Mucosa of descending colon (tissue), 3 donors: ENCODE measurements at places on chromosomes 12 and 14. TPM values are rescaled to one million over a fixed set of nuclear protein-coding genes. Genes with fewer than 3 reads are reported as not detected.
A peak's percentile ranks its signal among the peaks of the same experiment; 100 is the strongest.

GRCh38 chr14:49992448-49992847 is 99.6 kb downstream of the ARF6 start:
- DNase-seq = no peak

DNA sequence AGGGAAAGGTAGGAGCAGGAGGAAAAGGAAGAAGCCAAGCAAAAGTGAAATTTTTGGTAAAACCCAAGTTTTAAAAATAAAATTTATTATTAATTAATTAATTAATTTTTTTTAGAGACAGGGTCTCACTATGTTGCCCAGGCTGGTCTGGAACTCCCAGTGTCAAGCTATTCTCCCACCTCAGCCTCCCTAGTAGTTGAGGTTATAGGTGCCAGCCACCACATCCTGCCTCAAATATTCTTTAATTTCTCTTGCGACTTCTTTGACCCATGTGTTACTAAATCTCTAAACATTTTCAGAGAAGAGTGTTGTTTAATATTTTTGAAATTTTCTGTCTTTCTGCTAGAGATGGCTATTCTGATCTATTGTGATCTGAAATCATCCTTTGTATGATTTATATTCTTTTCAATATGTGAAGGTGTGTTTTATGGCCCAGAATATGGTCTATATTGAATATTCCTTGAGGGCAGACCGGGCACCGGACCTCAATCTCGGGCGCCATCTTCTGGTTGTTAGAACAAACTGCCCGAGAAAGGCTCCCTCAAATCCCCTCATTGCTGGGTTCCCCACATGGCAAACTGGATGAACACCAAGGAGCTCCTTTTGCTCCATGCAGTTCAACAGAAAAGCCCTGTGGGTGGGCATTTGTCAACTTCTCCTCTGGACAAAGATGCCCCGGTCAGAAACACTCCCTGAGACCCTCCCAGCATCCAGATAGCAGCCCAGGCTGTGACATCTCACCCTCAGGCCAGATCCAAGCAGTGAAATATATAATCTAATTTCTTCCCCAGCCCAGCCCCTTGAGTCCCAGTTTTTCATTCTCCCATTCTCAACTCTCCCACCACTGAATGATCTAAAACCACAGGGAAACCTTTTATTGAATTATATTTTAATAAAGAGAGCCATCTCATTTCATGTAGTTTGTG is 110.5 kb downstream of the ASCL4 start:
- DNase-seq = peak; percentile 58

ANO2 gene
- 3.1 TPM for total RNA-seq

DNA sequence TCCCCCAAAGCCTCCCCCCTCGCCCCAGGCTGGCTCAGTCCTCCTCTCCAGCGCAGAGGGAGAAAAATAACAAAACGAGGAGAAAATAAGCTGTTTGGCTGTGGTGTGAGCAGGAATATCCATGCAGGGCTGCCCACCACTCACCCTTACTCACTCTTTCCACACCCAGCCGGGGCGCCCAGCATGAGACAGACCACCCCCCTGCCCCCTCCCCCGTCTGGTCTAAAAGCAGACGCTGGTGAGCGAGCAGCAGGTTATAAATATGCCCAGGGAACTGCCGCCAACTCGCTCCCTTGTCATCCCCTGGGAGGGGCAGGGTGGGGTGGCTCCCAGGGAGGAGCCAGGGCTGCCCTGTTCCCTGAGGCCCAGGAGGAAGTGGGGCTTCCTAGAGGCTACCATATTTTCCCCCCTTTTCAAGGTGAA is 7.4 kb downstream of the WNT1 start:
- peak; percentile 56 for DNase-seq

RNASE3 gene
- total RNA-seq = not detected

GRCh38 chr12:1650260-1650977 is 21.4 kb downstream of the WNT5B start:
- DNase-seq = no peak

DNA sequence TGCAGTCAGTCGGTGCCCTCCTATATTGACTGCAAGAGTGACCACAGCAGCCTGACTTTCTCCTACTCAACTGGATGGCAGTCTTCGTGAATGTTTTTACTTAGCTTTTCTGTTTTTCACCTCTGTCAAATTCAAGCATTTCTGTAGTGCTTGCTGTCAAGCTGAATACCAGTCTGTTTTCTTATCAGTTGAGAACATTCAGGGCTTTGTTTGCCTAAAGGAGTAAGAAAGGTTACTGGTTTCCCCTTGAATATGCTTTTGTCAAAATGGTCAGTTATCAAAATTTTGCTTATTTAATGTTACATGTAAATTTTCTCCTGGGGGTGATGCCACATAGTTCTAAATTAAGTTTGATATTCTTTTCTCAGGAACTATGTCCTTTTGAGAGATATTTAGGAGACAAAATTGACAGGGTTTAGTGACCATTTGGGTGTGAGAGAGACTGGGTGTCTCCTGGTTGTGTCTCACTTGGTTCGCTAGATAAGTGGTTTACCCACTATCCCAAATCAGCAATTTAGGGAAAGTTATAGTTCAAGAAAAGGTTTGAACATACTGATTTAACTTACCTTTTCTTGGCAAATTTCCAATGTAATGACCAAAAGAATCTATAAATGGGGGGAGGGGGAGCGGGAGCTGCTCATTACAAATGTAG is 366.3 kb downstream of the TMTC2 start:
- no peak for DNase-seq

- no peak for DNase-seq
Observed at GRCh38 chr14:102029956-102030355, 56.9 kb downstream of the HSP90AA1 start.

- DNase-seq = no peak
Observed at GRCh38 chr14:96256407-96256806, 397 bp downstream of the BDKRB1 start.

GRCh38 chr12:130480887-130481286 is 143.2 kb downstream of the PIWIL1 start:
- DNase-seq = no peak

- peak; percentile 66 for DNase-seq
Observed at GRCh38 chr14:101542391-101542790, 18.9 kb upstream of the DIO3 start.

GRCh38 chr14:79186523-79186922 is 1016.4 kb downstream of the NRXN3 start:
- no peak for DNase-seq

GRCh38 chr14:26928019-26928418 is 330.2 kb upstream of the NOVA1 start:
- no peak for DNase-seq

SLC38A1 gene
- 157 TPM for total RNA-seq

- DNase-seq = no peak
Observed at GRCh38 chr12:32706335-32707024, 27.4 kb downstream of the DNM1L start.

ACOT6 gene
- total RNA-seq = not detected

FOXG1 gene
- not detected for total RNA-seq

OTUB2 gene
- 1.3 TPM for total RNA-seq

GRCh38 chr12:64173456-64173855 is 48.6 kb downstream of the KICS2 start:
- no peak for DNase-seq

SDR9C7 gene
- not detected for total RNA-seq

KRT4 gene
- total RNA-seq = not detected

NYNRIN gene
- 13.4 TPM for total RNA-seq

- DNase-seq = no peak
Observed at GRCh38 chr14:21063479-21063878, 5.9 kb downstream of the RNASE8 start.

DNA sequence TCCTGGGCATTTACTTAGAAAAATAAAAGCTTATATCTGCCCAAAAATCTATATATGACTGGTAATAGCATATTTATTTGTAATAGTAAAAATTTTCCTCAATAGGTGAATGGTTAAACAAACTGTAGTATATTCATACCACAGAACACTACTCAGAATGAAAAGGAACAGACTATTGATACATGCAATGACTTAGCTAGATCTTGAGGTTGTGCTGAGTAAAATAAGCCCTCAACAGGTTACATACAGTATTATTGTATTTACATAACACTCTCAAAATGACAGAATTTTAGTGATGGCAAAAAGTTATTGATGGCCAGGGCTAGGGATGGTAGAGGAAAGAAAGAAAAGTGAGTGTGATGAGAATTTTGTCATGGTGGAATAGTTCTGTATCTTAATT is 178.4 kb downstream of the BMP4 start:
- no peak for DNase-seq

DNA sequence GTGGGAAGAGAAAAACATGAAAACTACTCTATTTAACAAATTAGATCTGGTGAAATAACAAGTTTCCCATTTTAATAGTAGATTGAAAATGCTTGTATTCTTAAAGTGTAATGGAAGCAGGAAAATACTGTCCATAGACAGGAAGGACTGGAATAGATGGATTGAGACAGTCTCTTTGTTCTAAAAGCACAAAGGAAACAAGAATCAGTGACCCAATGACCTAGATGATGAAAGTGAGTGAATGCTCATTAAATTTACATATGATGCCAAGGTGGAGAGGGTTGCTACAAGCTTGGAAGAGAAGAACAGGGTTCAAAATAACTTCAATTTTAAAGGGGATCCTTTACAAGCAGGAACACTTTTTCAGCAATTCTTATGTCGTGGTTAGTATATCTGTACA is 233.1 kb downstream of the TRHDE start:
- DNase-seq = no peak

DBX2 gene
- total RNA-seq = not detected

GRCh38 chr12:132481771-132482745 is 7.9 kb upstream of the FBRSL1 start:
- no peak for DNase-seq

DNAJC22 gene
- 45.7 TPM for total RNA-seq

GRCh38 chr14:67618617-67619063 is 1.1 kb upstream of the ARG2 start:
- no peak for DNase-seq

DNA sequence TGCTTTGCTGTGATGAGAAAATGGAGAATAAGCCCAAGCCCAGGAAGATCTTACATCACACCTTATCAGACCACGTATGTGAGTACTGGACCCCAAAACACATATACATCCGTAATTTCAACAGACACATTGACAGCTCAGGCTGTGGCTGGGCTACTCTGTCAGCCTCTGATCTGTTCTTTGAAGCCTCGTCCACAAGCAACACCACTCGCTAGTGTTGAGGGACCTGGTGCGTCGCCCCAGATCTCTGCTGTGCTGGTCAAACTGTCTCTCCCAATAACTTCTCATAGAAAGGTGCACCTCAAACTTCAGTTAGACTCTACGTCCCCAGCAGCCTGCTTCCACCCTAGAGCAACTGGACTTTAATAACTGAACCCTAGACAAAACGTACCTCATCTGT is 10.6 kb upstream of the SFSWAP start:
- no peak for DNase-seq

- DNase-seq = no peak
Observed at GRCh38 chr14:63248211-63248610, 44.0 kb downstream of the RHOJ start.

GRCh38 chr14:86897704-86898513 is 1095.1 kb downstream of the GALC start:
- DNase-seq = no peak
